Anterior cingulate cortex (tissue), 58 donors: ENCODE measurements at places on chromosomes 2 and 18.

DNA sequence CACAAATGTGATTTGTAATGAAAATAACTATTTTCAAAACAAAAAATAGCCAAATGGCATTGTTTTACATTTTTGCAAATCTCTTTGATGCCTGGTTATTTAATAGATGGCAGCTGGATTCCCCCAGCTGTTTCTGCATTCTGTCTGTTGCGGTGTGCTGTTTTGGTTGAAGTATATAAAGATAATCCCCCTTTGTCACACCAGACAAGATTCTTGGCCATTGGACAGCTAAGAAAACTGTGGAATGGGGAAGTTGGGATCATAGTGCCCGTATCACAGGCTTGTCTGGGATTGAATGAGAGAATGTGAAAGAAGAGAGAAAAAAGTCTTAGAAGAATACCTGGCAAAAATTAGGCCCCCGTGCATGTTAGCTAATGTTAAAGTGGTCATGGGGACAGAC, 19.5 kb upstream of the LYPD6B start:
- DNase-seq: no peak

DNA sequence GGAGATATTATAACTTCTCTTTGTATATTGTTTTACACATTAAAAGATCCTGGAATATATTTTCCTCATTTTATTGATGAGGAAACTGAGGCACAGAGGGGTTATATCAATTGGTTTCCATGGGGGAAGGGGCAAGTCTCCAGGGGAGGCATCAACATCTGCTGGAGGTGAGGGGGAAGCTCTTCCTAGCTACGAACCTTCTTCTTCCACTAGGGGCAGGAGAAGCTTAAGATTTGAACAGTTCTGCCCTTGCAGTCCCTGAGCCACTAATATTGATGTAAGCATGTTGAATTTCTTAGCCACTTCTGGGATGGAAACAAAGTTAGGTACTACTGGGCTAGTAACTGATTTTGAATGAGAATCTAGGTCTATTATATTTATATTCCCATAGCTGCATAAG, 140.1 kb upstream of the AQP4 start:
- no peak for DNase-seq

DNA sequence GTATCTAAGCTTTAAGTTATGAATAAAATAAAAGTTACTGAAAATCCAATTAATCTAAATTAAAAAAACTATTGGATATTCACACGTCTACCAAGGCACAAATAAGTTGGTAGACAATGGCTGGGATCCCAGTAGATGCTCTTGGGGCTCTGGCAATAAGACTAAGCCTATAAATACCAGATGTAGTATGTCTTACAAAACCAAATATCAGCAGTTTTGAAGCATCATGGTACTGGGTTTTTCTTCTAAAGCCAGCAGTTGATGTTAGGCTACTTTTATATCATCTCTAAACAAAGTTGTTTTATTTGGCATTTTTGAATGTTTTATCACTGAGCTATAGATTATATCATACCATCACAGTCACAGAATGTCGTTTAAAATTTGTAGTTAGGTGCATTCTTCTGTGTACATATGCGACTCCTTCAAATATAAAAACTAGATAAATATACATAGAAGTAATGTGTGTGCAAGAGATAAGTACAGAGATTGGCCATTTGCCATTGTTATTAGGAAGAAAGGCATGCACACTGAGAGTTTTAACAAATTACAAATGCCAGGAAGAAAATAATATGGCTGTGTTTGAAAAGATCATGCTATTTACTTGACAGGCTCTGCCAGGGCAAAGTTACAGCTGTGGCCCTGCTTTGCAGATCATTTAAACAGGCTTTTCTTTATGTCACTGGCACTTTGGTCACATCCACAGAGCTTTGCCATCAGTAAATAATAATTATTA, 21.6 kb upstream of the TMEM17 start:
- no peak for DNase-seq

DNA sequence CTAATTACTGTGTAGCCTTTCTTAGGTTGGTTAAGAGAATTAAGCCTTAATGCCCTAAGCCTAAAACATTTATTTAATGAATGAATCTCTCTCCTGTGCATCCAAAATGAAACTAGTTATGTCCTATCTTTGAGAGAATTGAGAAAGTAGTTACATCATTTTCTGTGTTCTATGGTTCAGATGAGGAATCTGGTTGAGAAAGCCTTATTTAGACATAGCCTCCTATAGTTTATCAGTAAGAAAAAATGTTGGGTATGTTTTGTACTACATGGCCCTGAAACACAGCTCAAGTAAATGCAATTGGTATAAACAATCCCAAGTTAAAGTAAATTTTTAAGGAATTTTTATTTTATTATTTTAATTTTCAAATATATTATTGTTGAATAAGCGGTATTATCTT, 25.9 kb upstream of the RAMP1 start:
- DNase-seq: no peak
